ENCODE measurements at places on chromosomes 3 and 15.

DNA sequence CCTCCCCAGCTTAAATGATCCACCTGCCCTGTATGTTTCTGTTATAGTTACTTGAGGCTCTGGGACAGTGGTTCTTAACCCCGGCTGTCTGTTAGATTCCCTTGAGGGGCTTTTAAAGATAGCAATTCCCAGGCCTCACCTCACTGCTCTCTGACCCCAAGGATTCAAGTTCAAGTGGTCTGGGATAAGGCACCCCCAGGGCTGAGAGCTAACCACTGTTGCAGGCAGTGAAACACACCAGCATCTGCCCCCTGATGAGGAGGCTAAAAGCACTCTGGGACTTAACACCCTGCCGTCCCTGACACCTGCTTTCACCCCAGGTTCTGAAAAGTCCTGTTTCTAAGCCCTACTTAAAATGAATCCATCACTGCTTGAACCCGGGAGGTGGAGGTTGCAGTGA is 103.7 kb downstream of the LRRK1 start:
- no peak for DNase-seq

DNA sequence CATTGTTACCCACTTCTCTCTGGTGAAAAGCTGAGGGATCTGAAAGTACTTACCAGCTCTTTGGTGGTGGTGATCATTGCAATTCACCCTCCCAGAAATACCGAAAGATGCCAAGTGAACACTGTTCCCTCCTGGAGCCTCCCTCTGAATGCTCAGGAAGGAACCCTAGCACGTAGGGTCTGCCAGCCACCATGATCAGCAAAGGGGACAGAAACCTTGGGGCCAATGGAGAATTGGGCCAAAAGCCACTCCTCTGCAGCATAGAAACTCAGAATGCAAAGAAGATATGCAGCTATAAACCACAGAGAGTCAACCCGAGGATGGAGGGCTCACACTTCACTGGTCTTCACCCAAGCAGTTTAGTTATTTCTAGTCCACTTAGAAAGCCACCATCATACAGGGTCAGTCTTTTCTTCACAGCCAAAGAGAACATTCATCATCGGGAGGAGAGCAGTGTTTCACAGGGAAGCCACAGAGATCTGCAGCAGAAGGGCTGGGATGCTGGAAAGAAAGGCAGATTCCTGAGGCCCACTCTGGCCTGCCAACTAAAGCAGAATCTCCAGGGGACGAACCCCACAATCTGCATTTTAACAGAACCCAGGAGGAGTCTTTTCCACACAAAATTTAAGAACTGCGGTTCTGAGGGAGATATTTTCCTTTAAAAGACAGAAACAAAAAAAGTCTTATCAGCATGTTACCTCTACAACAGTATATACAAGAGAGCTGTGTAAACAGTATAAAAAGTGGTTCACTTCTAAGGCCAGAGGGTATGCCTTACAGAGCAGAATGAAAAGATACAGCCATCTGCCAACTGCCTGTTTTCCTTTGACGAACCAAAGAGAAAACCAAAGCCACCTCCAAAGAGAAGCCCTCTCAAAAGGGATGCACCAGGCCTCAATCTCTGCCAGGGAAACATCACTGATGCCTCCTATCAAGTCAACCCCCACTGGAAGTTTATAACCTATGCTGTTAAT is 11.3 kb downstream of the TBC1D2B start:
- DNase-seq = no peak

DNA sequence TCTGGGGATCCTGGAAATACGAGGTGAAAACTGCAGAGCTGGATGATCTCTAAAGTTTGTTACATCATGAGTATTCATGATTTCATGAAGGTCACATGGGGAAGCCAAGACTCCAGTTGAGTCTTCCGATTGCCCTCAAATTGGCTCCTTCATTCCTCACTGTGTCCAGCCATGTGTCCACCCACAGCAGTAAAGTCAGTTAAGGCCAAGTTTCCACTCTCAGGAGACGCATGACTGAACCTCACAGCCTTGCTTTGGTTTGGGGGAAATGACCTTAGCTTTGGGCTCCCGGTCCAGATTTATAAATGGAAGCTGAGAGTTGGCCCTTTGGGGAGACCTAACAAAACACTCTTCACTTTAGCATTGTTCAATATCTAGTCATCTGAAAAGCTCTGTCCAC is 289.7 kb upstream of the MCTP2 start:
- no peak for DNase-seq

GRCh38 chr15:71683411-71684274 is 126.7 kb upstream of the NR2E3 start:
- no peak for DNase-seq

DNA sequence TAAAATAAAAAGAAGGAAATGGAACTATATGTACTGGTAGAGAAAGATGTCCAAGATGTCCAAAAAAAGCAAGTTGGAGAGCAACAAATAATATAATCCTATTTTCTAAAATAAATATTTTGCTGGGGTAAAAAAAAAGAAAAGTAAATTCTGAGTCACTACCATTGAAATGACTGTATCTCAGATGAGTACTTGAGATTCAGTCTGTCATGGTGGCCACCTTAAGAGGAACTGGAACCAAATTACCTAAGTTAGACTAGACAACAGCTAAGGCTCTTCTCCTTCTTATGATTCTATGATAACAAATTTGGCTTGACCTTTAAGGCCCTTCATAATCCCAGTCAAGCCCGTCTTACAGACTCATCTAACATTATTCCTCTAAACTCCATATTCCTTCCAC is 270.6 kb upstream of the HES1 start:
- no peak for DNase-seq

DNA sequence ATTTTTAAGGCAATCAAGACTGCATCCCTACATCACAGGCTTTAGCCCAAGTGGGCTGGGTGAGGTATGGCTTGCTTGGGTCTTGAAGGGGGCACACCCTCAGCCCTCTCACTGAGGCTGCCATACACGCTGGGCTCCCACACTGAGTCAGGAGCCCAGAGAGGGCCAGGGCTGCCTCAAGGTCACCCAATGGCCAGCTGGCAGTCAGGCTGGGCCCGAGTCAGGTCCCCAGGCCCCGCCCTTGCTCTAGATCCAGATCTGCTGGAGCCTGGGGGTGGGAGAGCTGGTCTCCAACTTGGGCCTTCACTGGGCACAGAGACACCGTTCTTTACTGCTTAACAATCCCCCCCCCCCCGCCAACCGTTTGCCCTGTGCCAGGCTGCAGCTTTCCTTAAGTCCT is 88.1 kb downstream of the IQSEC1 start:
- no peak for DNase-seq

GRCh38 chr15:97470417-97470816 is 490.1 kb upstream of the ARRDC4 start:
- DNase-seq = no peak

- DNase-seq = no peak
Measured at GRCh38 chr3:149160754-149161300, 31.4 kb downstream of the HPS3 start.

DNA sequence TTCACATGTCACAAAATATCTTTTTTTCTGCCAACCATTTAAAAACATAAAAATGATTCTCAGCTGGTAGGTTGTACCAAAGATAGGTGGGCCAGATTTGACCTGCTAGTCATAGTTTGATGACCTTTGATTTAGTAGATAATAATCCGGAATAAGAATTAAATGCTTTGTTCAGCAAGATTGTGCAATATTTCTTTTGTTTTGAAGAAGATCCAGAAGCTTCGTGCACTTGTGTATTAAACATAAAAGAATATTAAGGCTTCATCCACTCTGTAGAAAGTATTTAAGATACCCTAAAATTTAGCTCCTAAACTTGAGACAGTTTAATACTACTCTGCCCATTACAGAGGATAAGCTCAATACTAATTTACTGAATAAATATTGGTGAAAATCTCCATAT is 258.4 kb downstream of the ADAMTSL3 start:
- no peak for DNase-seq

DNA sequence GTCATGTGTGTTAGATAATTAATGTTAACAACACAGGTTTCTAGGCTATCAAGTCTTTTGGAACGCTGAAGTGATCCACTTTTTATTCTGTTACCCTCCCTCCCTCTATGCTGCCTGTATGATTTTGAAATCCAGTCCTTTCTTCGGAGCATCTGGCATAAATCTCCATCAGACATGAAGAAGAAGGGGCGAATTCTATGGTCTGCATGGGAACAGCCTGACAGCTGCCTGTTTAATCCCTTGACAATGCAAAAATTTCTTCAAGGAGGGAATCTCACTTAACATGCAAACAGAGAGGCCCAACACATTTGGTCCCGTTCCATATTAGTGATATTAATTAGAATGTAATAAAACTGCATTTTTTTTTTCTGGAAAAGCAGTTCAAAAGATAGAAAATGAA is 145.2 kb downstream of the VGLL3 start:
- no peak for DNase-seq

DNA sequence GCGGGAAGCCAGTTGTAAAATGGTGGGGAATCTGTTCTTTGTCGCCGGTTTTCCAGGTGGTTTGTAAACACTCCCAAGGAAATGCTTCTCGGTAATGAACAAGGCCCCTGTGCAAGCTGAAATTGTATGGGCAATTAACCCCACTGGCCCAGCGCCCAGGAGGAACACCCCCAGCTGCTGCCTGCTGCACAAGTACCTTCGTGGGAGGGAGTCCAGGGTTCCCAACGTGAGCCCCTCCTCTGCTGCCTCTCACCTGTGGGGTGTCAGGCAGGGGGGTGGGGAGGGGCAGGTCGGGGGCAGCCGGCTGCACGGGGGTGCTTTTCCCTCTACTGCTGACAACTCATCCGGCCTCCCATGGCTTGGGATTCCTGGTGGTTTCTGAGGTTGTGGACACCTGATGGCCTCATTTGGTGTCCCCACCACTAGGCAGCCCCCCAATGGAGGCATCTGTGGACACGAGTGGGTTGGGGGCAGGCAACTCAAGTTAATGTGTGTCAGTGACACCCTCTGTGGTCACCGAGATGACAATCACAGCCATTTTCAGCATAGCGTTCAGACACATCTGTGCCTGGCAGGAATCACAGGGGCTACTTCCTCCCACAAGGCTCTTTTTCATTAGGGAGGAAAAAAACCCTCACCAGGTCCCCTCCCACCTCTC is 35.6 kb upstream of the PRR23E start:
- no peak for DNase-seq

- no peak for DNase-seq
Measured at GRCh38 chr3:135237371-135238143, 442.5 kb downstream of the EPHB1 start.

DNA sequence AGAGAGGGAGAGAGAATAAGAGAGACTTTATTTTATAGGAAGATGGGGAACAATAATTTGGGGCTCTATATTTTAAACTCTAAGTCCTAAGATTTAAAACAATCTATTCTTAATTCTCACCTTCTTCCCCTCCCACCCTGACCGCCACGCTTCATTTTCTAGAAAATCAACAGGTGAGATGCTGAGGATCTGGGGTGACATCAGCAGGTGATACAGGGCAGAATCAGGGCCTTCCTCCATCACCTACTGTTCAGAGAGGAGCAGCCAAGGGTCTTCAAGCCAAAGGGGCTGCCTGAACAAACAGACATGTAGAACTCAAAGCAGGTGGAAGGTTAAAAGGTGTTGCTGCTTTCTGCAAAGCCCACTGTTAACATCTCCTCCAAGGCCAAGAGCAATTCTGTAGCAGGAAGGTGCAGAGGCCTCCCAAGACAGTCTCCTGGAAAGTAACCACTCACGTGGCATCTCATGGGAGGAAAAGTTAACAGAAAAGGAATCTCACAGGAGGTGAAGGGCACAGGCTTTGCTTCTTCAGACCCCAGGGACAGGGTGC is 183.6 kb upstream of the TLE3 start:
- no peak for DNase-seq

DNA sequence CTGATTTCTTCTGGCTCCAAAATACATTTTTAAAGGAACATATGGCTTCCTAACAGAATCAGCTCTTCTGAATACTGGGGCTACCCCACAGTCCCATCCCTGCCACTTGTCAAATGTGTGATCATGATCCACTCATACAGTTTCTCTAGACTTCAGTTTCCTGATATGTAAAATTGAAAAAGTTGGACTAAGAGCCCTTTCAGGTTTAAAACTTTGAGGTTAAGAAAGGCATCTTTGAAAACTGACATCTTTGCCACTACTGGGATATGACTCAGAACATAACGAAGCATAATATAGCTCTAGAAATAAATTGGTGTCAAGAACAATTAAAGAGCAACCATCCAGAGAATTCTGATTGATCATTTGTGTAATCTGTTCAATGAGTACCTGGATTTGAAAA is 248.3 kb downstream of the IL5RA start:
- DNase-seq = no peak

DNA sequence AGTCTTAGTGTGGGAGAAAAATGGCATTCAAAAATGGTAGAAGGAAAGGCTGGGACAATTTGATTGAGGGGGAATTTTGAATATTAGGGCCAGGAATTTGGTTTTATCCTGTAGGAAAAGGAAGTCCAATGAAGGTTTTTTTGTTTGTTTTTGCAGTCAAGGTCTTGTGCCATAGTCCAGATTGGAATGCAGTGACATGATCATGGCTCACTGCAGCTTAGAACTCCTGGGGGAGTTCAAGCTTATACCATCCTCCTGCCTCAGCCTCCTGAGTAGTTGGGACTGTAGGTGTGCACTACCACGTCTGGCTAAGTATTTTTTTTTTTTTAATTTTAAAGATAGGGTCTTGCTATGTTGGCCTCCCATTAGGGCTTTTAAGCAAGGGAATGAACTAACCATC is 2.6 kb upstream of the SLC6A11 start:
- no peak for DNase-seq

DNA sequence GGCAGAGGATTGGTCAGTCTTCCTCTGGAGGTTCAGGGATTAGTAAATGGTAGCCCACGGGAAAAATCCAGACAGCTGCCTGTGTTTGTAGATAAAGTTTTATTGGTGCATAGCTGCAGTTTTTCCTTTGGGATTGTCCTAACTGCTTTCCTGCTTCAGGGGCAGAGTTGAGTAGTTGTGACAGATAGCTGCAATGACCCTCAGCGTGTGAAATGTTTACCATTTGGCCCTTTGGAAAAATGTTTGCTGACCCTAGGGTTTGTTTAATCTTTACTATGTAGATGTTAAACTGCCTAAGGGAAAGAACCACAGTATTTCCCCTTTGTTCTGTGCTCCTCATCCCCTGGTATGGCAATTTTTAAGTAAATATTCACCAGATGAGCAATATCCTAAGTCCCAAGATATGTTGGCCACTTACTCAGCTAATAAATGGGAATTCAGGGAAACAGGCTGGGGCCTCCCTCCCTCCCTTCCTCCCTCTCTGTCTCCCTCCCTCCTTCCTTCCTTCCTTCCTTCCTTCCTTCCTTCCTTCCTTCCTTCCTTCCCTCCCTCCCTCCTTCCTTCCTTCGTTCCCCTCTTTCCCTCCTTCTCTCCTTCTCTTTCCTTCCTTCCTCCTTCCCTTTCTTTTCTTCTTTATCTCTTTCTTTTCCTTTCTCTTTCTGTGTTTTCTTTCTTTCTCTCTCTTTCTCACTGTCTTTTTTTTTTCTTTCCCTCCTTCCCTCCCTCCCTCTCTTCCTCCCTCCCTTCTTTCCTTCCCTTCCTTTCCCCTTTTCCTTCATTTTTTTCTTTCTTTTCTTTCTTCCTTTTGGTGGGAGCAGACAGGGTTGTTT is 234.6 kb upstream of the BHLHE40 start:
- no peak for DNase-seq

DNA sequence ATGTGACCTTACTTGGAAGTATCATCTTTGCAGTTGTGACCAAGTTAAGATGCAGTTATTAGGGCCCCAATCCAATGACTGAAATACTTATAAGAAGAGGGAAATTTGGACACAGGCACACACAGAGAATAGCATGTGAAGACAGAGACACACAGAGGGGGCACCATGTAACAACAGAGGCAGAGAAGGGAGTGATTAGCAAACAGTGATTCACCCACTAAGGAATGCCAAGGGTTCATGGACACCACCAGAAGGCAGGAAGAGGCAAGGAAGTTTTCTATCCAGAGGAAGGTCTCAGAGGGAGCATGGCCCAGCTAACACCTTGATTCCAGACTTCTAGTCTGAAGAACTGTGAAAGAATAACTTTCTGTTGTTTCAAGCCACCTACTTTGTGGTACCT is 25.0 kb downstream of the SIDT1 start:
- DNase-seq = no peak
